A549 treated with Hydrocortisone at 1 μM for 4 hours (cell line): ENCODE measurements at places on chromosomes 16 and 17. TPM values are rescaled to one million over a fixed set of nuclear protein-coding genes. Genes with fewer than 3 reads are reported as not detected.

Gene CDT1
- total RNA-seq, result 27.4 to 32.2 TPM (median 30.6 TPM) in 5 replicates

Gene RUNDC3A
- total RNA-seq, result 0.48 to 1.2 TPM (median 0.81 TPM) in 5 replicates

Gene CCT6B
- total RNA-seq, result 1.1 to 2.3 TPM (median 1.5 TPM) in 5 replicates

Gene CDR2L
- 65.6 to 80.7 TPM (median 75.4 TPM) in 5 replicates for total RNA-seq

Gene TRIM25
- 54.4 to 78.4 TPM (median 57.5 TPM) in 5 replicates for total RNA-seq

Gene BMERB1
- total RNA-seq, result 75.1 to 91.3 TPM (median 83.2 TPM) in 5 replicates

Gene RNF43
- 0.18 to 0.45 TPM (median 0.24 TPM) in 5 replicates for total RNA-seq

Gene ACADVL
- 322 to 414 TPM (median 394 TPM) in 5 replicates for total RNA-seq

Gene C16orf92
- total RNA-seq, result not detected in 5 replicates
